ENCODE measurements at places on chromosomes 11 and 22.

- no peak for DNase-seq
Measured at GRCh38 chr11:78364128-78364751, 53.4 kb downstream of the GAB2 start.

- DNase-seq = no peak
Measured at GRCh38 chr11:56333156-56333555, 12.7 kb upstream of the OR8K1 start.

DNA sequence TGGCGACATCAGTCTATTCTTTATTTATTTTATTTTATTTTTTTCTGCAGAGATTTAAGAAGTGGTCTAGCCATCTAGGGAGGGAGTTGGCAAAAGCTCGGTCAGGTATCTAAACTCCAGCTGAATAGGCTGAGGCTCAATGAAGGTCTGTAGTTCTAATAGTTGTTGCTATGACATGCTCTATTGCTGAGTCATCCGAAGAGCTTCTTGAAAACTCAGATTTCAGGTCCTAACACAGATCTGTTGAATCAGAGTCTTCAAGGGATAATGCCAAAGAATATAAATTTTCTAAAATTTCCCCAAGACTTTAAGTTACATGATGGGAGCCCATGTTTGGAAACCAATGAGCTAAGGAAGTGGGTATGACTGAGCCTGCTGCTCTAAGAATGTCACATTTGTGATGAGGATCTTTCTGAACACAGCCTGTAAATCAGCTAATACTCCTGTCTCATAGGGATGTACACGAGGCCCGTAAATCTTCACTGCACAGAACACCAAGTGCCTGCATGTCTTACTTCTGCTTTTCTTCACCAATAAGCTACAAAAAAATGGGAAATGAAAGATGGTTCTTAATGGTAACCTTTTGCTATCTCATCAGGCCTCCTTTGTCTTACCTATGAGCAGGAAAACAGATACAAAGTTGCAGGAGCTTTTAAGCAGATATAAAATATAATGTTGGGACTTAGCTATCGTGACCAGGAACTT, 901.4 kb upstream of the API5 start:
- no peak for DNase-seq

DNA sequence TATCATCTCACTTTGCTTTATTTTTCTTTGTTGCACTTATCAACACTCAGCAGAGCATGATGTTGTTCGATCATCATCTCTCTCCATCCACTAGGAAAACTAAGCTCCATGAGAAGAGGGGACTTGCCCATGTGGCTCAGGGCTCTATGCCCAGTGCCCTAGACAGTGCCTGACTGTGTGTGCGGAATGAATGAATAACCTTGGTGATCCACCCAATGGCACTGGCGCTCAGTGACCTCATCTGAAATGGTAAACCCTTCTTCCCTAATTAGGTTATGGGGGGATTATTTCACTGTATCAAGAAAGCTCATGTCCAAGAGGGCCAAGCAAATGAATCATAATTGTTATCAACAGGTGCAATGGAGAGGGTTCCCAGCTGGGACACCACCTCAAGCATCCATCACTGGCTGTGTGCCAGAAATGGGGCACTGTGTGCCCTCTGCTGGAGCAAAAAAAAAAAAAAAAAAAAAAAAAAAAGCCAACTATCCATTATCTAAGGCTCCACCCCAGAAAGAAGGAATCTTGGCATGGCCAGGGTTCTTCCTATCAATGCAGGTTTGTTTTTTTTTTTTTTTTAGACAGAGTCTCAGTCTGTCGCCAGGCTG, 172.6 kb downstream of the LARGE1 start:
- no peak for DNase-seq

- no peak for DNase-seq
Measured at GRCh38 chr11:84289381-84289906, 1003.3 kb upstream of the CCDC90B start.

DNA sequence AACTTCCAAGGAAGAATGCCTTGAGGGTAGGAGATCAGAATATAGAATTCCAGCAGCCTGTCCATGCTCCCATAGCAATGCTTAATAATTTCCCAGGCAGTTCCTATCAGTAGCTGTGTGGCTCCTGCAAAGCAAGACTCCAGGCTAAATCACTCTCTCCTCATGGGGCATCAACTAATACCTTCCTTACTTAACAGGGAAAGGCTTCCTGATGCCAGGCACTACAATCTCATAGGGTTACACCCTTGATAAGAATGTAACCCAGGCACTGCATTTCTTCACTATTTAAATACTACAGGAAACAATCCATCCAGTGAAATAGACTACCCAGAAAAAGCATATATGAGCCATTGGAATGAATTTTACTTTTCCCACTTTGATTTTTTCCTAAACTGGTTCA, 615.0 kb upstream of the ARHGAP42 start:
- DNase-seq = peak; percentile 3

DNA sequence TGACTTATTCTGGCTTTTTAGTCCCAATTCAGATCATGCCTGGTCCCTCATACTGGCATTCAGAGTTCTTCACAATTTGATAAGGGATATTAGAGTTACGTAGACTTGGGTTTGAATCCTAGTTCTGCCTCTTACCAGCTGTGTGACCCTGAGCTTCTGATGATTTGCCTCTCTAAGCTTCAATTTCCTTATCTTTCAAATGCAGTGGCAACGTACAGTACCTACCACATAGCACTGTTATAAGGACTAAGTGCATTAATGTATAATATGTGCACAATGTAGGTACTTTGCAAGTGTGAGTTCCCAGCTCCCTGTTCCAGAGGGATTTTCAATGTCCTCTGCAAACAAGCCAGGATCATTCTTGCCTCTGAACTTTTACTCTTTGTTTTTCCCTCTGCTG, 7.3 kb downstream of the RHOG start:
- DNase-seq = no peak

GRCh38 chr11:120952461-120953434, 71.2 kb upstream of the TBCEL start:
- DNase-seq = no peak

- no peak for DNase-seq
Measured at GRCh38 chr11:26442131-26442530, 110.2 kb downstream of the ANO3 start.

GRCh38 chr11:123569393-123569792, 85.0 kb downstream of the SCN3B start:
- no peak for DNase-seq

- no peak for DNase-seq
Measured at GRCh38 chr22:25369041-25369440, 149.6 kb downstream of the CRYBB2 start.

GRCh38 chr11:1532014-1532586, 40.0 kb downstream of the DUSP8 start:
- no peak for DNase-seq

DNA sequence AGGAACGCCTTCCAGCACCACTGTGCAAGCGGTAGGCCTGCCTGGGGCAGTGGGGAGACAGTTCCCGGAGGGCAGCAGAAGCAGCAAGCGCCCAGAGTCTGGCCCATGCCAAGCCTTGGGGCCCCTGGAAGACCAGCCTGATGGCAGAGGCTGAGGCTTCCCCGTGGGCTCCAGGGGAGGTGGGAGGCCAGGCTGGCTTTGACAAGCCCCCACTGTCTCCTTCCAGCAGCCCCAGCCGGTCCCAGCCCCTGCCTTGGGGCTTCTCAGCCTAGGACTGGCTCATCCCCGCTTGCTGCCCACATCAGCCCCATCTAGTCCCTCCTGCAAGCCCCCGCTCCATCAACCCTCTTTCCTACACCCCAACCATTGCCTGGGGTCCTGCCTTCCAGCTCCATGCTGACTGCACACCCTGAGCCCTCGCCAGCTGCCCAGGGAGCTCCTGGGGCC, 46.7 kb downstream of the IGF2 start:
- no peak for DNase-seq

DNA sequence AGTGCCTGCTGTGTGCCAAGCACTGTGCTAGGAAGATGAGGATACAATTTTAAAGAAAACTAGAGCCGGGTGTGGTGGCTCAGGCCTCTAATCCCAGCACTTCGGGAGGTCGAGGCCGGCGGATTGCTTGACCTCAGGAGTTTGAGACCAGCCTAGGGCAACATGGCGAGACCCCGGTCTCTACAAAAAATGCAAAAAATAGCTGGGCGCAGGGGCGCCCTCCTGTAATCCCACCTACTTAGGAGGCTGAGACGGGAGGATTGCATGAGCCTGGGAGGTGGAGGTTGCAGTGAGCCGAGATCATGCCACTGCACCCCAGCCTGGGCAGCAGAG, 8.3 kb downstream of the TPBGL start:
- DNase-seq = no peak

DNA sequence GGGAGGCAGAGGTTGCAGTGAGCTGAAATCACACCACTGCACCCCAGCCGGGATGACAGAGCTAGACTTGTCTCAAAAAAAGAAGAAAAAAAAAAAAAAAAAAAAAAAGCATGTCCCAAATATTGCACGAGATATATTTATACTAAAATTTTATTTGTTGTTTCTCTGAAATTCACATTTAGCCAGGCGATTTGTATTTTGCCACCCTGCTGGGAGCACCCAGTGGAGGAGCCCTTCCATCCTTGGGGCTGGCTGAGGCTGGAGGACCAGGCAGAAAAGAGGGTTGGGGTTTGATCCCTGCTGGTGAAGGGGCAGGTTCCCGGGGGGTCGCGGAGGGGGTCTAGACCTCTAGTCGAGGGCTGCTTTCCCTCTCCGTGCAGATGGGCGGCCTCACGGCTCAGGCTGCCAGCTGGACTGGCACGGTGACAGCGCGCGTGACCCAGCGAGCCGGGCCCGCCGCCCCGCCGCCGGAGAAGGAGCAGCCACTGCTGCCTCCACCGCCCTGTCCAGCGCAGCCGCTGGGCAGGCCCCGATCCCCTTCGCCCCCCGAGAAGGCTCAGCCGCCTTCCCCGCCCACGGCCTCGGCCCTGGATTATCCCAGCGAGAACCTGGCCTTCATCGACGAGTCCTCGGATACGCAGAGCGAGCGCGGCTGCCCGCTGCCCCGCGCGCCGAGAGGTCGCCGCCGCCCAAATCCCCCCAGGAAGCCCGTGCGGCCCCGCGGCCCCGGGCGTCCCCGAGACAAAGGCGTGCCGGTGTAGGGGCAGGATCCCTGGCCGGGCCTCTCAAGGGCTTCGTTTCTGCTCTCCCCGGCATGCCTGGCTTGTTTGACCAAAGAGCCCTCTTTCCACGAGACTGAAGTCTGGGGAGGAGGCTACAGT, 952 bp upstream of the CATSPERZ start:
- no peak for DNase-seq

DNA sequence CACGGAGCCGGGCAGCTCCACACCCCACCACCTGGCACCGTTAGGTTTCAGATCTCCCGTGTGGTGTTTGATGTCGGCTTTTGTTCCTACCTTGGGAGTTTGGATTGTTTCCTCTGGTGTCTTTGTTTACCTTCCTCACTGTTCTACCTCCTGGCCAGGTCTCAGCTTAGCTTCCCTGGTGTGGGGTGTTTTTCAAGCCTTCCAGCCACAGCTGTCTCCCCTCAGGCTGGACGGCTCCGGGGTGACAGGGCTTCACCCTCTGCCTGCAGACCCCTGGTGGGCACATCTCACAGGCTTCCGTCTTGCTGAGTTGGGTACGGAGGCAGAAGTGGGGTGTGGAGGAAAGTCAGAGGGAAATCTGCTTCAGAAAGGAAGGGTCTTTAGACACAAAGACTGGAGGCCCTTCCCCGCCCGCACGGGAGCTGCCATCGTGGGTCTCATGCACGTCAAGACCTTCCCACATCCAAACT, 59.6 kb upstream of the EMID1 start:
- no peak for DNase-seq

DNA sequence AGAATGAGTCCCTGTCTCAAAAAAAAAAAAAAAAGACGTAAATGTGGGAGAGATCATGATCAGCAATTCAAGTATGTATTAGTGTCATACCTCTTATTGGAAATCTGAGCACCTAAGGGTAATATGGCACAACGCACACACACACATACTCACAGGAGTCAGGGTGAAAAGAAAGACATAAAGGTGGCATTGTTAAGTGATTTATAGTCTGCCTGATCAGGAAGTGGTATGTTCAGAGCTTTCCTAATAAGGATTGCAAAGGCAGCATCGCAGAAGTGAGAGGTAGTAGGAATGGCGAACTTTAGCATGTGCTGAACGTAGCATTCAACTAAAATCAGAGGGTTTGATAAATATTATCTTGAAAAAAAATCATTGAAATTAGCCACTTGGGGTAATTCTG, 854.3 kb downstream of the METTL15 start:
- no peak for DNase-seq

GRCh38 chr11:134369656-134370525, 38.1 kb downstream of the GLB1L2 start:
- no peak for DNase-seq

DNA sequence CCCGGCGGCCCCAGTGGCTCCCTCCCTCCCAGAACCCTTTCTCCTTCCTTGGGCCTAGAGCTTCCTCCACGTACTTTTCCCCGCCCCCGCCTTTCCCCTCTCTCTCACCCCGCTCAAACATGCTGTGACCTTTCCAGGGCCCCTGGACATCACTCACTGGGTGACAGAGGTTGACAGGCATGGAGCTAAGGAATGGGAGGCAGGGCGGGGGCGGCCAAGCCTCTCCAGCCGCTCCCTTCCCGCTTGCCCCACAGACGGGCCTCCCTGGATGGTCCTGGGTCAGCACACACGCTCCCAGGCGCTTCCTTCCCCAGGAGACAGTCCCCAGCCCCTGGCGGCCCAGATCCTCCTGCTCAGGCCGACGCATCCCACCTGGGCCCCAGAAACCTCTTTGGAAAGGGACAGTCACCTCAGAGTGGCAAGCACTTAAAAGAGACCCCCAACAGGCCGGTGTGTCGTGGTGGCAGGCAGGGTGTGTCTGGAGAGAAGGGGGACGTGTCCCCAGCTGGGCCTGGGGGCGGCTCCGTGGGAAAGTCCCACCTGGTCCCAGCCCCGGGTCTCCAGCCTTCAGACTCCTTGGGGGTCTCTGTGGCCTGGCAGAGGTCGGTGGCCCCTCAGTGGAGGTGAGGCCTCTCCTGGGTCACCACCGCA, 8.8 kb downstream of the H19 start:
- DNase-seq = no peak

DNA sequence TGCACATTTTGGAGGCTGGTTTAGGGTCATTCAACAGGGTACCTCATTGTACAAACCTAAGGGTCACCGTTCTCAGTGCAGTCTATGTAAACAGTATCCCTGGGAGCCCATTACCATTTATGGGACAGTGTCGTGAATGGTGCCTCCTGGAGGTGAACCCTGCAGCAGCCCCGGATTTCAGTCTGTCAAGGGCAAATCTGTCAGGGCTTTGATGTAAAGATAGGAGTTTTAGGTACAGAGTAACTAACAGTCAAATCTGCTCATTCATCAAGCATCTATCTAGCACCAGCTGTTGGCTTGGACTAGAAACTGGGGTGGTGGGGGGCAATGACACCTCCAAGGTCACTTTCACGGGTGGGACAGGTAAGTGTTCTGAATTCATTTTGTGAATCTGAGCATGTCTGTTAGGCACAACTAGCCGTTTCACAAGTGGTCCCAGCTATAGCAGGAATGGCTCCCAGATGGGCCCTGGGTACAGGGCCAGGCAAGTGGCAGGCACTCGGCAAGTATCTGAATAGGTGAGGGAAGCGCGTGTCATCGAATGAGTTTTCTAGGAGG, 63.6 kb downstream of the PARVG start:
- no peak for DNase-seq

DNA sequence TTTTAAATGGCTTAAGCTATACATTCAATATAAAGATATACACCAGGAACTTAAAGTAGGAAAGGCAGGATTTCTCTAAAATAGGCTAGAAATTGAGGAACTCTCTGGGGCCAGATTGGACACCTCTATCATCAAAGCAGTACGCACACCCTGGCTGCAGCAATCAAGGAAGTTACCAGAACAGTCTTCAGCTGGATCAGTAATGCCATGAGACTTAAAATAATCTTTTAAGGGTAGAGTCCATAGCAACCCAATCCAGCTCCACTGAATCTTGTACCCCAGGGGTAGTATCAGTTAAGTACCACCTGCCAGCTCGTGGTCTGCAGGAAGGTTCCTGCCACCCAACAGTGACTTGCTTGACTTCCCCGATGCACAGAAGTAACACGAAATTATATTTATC, 3.0 kb downstream of the RDX start:
- DNase-seq = no peak

Measured in iPS DF 19.7 (cell line).